Hematopoietic multipotent progenitor cell treated with erythropoietin and hydrocortisone succinate and interleukin-3 and kit ligand, for 4 days (in vitro differentiated cells): ENCODE measurements at places on chromosomes 7 and 10.

GRCh38 chr7:89503281-89503680, 651.0 kb upstream of the STEAP1 start:
- DNase-seq, result no peak

- DNase-seq, result no peak
Measured at GRCh38 chr7:99034932-99035722, 108.8 kb downstream of the SMURF1 start.

DNA sequence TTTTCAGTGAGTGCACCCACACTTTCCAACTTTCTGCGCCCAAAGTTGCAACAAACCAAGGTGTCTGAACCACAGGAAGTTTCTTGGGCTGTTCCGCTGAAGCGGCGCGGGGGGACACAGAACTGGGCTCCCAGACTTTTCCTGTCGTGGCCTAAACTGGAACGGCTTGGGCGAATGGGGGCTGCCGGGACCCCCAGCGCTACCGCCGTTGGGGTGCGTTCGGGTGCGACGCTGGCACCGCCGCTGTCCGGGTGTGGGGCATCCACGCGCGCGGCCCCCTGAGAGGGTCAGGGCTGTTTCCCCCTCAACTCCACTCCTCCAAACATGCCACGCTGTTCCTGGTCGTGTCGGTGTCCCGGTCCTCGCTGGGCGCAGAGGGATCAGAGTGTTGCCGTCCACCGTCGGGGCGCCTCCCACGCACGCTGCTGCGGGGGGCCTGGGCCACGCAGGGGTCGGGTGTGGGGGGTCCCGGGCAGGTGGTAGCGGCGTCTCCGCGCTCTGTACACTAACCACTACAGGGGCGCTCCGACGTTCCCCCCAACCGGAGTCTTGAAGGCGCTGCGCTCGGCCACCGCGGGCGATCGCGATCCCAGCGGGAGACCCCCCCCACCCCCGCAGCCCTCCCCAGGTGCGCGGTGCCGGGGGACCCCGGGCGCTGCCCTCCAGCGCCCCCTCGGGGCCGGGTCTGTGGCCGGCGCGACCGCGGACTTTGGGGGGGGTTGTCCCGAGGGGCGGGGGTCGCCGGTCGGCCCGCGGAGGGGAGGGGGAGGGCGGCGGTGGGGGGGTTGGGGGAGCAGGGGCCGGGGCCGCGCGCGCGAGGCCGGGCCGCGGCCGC, 2.2 kb upstream of the CUX1 start:
- peak; percentile 72 for DNase-seq

- no peak for DNase-seq
Measured at GRCh38 chr10:123675811-123676210, 9.7 kb downstream of the GPR26 start.

DNA sequence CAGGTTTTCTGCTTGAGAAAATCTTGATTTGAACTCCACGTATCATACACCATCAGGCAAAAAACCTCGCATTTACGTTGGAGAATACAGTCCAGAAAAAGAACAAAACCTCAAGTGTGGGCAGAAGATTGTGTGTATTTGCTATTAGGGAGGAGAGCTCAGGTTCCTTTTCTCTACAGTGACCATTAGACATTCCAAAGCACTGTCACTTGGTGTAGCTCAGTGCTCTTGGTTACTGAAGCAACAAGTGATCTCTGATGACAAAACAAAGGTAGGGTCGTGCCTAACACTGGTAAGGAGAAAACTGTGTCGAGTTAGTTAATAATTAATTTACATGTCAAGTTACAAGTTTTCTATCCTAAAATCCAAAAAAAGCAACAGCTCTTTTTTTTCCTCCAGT, 72.6 kb downstream of the C1GALT1 start:
- no peak for DNase-seq

DNA sequence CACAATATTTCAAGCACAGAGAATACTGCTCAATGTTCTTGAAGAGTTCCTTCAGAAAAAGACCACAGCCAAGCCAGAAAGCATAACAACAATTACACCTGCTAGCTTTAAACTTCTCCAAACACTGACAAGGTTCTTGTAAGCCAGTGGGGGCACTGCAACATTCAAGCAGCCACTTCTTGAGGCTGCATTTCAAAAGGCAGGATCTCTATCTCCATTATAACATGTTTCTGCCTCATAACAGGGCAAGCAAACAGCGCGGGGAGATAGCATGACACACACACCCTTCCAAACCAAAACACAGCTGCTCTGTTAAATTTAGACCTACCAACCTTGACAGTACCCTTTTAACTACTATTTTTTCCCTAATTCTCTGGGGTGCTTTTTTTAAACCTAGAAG, 30.8 kb downstream of the CHCHD3 start:
- peak; percentile 86 for DNase-seq

DNA sequence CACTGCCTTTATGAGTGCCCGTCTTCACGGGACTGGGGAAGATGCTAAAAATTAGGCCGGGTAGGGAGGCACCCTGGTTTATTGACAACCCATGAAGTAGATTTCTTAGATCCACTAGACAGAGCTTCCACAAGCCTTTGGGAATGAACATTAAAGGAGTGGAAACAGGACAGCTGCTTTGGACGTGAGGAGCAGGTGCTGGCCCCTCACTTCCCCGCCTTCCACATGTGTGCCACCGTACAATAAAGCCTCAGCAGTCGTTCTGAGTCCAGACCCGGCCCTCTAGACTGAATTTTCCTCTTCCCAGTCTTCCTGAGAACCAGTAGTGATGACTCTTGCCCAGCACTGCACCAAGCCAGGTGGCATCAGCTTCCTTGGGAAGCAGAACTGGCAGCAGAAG, 282.4 kb downstream of the CELF2 start:
- no peak for DNase-seq

- no peak for DNase-seq
Measured at GRCh38 chr7:127587663-127588018, 570 bp upstream of the ARF5 start.

GRCh38 chr10:110759523-110759922, 112.2 kb upstream of the PDCD4 start:
- DNase-seq, result no peak

- peak; percentile 28 for DNase-seq
Measured at GRCh38 chr7:13981070-13981469, 8.4 kb downstream of the ETV1 start.

- DNase-seq, result no peak
Measured at GRCh38 chr7:26609532-26609931, 254.9 kb downstream of the SKAP2 start.

DNA sequence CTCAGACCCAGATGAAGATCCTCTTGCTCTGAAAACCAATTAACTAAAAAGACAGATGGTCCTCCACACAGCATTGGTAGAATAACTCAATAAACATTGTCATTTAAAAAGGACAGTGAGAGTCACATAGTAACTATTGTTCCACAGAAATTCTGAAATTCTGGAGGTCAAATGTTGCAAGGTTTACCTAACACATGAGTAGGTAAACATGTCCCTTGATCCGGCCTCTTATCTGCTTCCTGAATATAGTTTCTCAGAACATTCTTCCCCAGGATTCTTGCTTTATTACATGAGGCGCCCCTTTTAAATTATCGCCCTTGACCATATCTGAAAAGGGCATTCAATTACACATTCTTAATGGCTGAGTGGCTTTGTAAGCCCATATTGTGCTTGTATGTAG, 270.7 kb downstream of the SEMA3D start:
- no peak for DNase-seq

GRCh38 chr7:101156866-101157589, 2.8 kb downstream of the AP1S1 start:
- no peak for DNase-seq
